Stimulated activated CD8-positive, alpha-beta memory T cell treated with anti-CD3 and anti-CD28 coated beads, Interleukin-15, amount 100 ng/mL, for 1 hour (primary cell): ENCODE measurements at places on chromosomes 6 and 20.

DNA sequence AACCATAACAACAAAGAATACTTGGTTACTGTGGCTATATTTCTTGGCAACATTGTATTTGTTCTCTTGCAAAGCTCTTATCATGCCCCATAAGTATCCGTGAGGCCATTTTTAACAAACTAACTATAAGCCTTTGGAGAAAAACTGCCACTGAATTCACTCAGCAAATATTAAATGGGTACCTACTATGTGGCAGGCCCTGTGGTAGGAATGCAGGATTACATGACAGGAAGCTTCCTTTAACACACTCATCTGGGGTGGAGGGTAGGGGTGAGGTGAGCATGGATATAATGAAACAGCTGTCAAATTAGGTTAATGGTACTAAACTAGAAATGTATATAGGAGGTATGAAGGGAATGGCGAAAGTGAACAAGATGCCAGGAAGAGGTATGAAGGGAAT, 504.8 kb downstream of the MEI4 start:
- no peak for DNase-seq

DNA sequence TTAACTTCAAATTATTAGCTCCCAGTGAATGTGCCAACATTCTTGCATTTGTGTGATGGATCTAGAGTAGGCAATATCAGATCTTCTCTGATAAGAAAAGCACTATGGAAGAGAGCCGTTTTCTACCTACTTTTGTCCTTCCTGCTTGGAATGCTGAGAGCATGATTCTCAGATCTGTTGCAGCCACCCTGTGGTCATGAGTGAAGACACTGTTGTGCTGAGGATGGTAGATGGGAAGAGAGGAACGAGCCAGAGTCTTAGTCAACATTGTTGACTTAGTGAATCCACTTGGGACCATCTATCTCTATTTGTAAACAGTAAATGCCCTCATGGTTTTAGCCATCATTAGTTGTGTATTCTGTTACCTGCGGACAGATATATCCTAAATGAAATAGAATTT, 202.6 kb downstream of the CD109 start:
- no peak for DNase-seq

DNA sequence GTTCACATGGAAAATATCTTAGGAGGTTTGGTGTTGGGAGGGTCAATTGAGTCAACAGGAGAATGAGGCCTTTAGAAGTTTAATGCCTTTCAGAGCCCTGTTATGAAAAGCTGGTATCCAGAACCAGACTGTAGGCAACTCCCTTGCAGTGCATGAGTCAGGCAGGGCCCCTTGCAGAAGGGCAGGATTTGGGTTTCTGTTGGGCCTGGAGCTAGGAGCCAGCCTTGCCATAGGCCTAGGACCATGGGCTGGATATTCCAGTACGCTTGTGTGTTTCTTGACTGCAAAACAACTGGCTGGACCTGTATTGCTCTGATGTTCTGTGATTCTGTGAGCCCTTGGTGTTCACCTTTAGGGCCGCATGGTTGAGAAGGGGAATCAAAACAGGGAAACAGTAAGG, 350.9 kb upstream of the PRND start:
- DNase-seq = no peak

GRCh38 chr20:41482647-41483552, 116.3 kb upstream of the EMILIN3 start:
- no peak for DNase-seq

DNA sequence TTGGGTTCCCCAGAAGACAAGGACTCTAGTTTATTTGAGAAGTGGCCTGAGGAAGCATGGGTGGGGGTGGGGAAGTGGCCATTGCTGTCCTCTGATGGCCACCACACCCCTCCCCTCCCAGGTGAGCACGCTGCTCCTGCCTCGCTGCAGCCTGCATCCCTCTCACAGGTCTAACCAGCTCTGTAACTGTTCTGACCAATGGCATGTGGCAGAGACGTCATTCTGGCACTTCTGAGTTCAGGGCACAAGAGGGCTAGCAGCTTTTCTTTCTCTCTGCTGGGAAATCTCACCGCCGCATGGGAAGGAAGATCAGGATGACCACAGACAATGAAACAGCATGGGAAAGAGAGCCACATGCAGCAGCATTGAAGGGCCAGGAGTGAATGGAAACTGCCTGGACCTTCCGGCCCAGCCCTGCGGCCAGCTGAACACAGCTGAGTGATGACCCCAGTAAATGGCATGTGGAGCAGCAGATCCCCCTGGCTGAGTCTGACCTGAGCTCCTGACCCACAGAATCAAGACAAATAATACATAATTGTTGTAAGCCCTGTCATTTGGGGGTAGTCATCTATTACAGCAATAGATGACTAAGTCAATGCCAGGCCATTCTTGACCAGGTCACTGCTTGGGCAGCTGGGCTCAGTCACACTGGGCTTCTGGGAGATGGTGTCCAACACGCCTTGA, 179.8 kb downstream of the LINC00237 start:
- DNase-seq = no peak

GRCh38 chr20:56592817-56593216, 36.3 kb upstream of the TFAP2C start:
- DNase-seq = no peak

DNA sequence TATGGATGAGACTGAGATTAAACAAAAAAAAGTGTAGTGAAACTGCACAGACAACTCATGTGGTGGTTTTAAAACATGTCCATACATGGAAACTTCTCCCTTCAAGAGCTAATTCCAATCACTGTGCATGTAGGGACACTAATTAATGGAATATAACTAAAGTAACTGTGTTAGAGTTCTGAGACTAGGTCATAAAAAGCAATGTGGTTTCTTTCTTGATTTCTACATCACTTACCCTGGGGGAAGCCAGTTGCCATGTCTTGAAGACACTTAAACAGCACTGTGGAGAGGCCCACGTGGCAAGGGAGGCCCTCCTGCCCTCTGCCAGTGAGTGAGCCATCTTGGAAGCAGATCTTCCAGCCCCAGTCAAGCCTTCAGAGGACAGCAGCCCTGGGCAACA, 118.2 kb upstream of the DST start:
- no peak for DNase-seq

- no peak for DNase-seq
These were observed 300.2 kb downstream of the CLIC5 start for GRCh38 chr6:45715508-45715803.

- no peak for DNase-seq
These were observed 22.2 kb upstream of the PHACTR3 start for GRCh38 chr20:59581993-59582679.

DNA sequence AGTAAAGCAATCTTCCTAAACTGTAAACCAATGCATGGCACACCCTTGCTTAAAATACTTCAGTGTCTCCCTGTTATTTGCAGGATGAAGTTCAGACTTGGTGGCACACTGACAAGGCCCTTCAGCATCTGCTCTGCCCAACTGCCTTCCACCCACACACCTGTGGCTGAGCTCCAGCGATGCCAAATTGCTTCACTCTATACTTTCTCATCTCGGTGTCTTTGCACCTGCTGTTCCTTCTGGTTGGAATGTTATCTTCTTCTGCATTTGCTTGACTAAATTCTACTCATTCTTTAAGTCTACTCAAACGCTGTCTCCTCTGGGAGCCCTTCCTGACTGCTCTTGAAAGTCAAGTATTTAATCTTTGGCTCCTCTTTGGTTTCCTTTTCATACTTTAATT, 100.1 kb upstream of the SUPT3H start:
- no peak for DNase-seq

GRCh38 chr6:97412511-97412910, 129.5 kb upstream of the MMS22L start:
- no peak for DNase-seq

DNA sequence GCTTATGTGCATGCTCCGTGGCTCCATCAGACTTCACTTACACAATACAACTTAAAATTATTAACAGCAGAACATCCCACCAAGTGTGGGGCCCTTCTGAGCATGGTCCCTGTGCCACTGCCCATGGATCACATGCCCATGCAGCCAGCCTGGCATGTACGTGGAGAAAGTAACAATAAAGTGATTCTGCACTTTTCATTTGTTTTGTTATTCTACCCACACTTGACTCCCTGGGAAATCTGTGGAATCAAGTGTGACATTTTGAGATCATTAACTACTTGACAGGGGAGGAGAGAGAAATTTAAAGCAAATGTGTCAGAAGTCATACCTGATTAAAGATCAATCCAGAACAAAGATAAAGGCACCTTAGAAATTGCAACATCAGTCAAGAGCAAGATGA, 112.0 kb downstream of the ISM1 start:
- no peak for DNase-seq

DNA sequence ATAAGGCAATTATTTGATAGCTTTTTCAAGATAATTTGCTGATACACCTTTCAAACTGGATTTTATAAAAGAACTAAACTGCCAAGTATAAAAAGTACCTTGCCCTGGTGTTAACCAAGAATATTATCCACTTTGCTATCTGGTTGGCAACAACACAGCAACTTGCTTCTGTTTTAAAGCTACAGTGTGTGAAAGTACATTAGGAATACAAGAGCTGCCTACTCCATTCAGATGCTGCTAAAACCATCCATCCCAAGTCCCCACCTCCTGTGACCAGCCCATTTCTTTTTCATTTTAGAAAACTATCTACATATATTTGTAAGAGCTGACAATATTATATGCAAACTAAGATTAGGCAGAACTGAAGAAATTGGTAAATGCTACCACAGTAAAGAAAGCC, 12.8 kb downstream of the CLDN20 start:
- no peak for DNase-seq

DNA sequence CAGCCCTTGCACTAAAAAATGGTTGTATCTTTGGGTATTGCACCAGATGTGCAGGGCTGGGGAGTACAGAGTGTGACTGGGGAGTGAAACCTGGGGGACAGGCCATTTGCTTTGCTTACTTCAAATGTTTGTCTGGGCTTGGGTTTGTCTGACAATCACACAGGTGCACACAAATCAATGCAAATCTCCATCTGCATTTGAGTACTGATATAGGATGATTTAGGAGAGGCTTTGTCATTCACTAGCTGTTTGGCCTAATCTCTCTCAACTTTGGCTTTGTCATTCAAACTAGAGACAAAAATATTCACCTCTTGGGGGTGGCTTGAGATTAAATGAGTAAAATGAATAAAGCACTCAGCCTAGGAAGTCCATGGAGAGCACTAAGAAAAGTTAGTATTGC, 3.8 kb downstream of the GUCA1A start:
- DNase-seq = no peak

- no peak for DNase-seq
These were observed 38.3 kb downstream of the BCL2L1 start for GRCh38 chr20:31684153-31685015.

GRCh38 chr6:89048288-89048923, 32.1 kb upstream of the PNRC1 start:
- DNase-seq = no peak

DNA sequence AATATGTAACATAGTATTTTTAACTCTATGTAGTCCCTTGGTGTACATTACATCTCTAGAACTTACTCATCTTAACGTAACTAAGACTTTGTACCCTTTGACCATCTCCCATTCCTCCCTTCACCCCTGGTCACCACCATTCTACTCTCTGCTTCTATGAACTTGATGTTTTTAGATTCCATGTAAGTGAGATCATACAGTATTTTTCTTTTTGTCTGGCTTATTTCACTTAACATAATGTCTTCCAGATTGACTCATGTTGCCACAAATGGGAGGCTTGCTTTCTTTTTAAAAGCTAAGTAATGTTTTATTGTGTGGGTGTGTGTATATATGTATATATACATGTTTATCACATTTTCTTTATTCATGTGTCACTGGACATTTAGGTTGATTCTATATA, 55.8 kb downstream of the TMEM200A start:
- DNase-seq = no peak

DNA sequence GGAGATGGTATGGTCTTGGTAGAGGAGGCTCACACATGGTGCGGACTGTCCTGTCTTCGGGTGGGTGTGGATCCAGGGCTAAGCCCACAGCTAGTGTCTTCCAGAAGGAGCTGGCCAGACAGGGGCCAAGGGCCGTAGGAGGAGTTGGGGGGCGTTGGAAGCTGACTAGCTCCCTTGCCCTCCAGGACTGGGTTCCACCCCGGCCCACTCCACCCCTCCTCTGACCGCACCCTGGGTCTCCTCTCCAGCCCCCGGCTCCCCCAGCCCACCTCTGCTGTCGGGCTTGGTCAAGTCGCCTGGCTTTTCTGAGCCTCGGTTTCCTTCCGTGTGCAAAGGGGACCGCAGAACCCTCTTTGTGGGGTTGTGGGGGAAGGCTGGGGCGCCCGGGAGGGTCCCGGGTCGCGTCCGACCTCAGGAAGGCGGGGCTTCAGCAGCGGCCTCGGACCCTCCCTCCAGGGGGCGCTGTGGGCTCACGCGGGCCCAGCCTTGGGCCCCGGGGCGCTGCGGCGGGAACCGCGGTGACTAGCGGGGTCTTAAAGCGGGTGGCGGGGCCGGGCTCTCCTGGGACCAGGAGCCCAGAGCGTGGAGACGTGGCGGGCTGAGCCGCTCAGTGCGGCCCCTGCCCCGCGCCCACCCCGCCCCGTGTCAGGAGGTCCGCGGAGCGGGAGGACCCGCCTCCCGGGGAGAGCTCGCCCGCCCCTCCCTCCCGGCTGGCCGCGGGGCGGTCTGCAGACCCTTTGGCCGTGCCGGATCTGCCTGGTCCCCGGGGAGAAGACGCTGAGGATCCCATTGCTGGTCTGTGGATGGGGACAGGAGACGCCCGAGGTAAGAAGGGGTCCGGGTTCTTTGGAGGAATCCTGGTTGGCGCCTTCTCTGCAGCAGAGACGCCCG, 5.4 kb downstream of the NPBWR2 start:
- DNase-seq = peak; percentile 38

DNA sequence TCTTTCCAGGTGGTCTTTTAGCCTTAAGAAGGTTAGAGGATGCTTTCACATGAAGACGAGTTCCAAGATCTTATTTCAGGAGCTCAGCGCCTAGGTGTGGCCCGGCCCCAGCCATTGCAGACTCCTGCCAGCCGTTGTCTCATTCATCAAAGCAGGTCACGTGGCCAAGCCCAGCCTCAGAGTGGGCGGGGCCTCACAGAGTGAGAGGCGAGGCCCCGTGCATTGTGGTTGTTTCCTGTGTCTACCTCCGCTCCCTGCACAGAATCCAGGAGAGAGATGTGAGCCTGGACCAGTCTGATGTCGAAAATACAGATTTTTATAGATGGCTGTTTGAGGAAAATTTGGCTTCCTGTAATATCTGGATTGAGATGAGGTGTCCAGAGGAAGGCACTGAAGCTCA, 49.2 kb upstream of the CST5 start:
- DNase-seq = no peak

- DNase-seq = no peak
These were observed 70.5 kb upstream of the DUSP22 start for GRCh38 chr6:221531-222349.

DNA sequence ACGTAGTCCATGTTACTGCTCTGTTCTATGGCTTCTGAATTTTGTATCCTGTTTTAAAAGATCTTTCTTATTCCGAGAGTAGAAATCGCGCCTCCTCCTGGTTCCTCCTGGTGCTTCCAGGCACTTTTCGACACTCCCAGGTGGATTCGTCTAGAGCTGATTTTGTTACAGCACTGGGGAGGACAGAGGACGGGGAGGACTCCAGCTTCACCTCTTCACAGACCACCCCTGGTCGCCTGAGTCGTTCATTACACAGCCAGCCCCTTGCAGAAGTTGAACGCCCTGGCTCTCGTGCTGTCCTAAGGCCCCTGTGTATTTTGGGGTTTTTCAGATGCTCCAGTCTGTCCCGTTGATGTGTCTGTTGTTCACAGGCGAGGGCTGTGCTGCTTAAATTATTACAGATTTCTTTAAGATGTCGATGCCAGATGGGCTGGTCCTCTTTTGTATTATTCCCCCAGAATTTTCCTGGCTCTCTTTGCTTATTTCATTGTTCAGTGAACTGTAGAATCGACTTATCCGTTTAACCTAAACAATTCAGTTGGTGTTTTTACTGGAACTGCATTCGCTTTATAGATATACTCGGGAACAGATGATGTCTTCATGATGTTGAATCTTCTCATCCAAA, 30.5 kb downstream of the COL20A1 start:
- no peak for DNase-seq
